ENCODE measurements at places on chromosomes 16 and 17. TPM values are rescaled to one million over a fixed set of nuclear protein-coding genes. Genes with fewer than 3 reads are reported as not detected.

Gene TMC8
- not detected for total RNA-seq

Gene TBC1D3E
- not detected for total RNA-seq

Gene CLUH
- total RNA-seq, result 26.2 TPM

Gene SMIM36
- total RNA-seq, result not detected

Gene MILR1
- total RNA-seq, result 16.3 TPM

Gene KRTAP4-5
- not detected for total RNA-seq

Gene AIPL1
- total RNA-seq, result 0.06 TPM

Gene ST6GALNAC2
- total RNA-seq, result 5.7 TPM
